Activated T-cell treated with anti-CD3 and anti-CD28 coated beads, Interleukin-2, amount 50 U/mL, for 24 hours (primary cell): ENCODE measurements at places on chromosomes 6 and 20.

- no peaks in the 10 kb centered on the region for H3K36me3 ChIP-seq
- H3K27me3 ChIP-seq: no peaks in the 10 kb centered on the region
- H3K4me3 ChIP-seq: no peak overlapping the region
- H3K4me1 ChIP-seq: no peaks in the 10 kb centered on the region
- DNase-seq: no peak
- no peak overlapping the region for H3K27ac ChIP-seq
Measured at GRCh38 chr20:24668384-24668702, 198.9 kb downstream of the SYNDIG1 start.

- no peak overlapping the region for H3K27ac ChIP-seq
- H3K27me3 ChIP-seq: peaks cover 32% of the 10 kb centered on the region
- DNase-seq: no peak
- no peak overlapping the region for H3K4me3 ChIP-seq
- H3K4me1 ChIP-seq: no peaks in the 10 kb centered on the region
Measured at GRCh38 chr20:49381558-49382493, 100.6 kb downstream of the KCNB1 start.

- no peak overlapping the region for H3K27ac ChIP-seq
- H3K4me1 ChIP-seq: no peaks in the 10 kb centered on the region
- no peak overlapping the region for H3K4me3 ChIP-seq
- no peaks in the 10 kb centered on the region for H3K36me3 ChIP-seq
- no peaks in the 10 kb centered on the region for H3K27me3 ChIP-seq
- no peak for DNase-seq
Measured at GRCh38 chr6:79570129-79571029, 33.1 kb upstream of the LCA5 start.

DNA sequence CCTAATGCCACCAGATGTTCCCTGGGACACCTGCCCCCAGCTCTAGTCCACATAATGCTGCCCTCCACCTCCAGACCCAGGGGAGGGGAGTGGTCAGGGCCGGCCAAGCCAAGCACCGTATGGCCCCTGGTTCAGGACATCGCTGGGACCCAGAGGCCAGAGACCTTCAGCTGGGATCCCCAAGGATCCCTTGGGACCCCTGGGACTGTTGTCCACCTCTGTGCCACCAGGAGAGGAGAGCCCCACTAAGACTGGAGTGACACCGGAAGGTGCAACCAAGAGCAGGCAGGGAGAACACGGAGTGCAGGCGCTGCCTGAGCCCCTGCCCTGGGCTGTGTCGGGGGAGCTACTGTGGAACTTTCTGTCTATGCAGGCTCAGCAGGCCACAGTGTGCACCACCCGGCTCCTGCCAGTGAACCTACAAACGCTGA lies 43.6 kb downstream of the CTCFL start:
- peaks cover 3% of the 10 kb centered on the region for H3K27me3 ChIP-seq
- peak overlapping the region; percentile 25 for H3K4me3 ChIP-seq
- DNase-seq: peak; percentile 46
- peak overlapping the region; percentile 59 for H3K27ac ChIP-seq
- peaks cover 22% of the 10 kb centered on the region for H3K4me1 ChIP-seq
- H3K36me3 ChIP-seq: no peaks in the 10 kb centered on the region

DNA sequence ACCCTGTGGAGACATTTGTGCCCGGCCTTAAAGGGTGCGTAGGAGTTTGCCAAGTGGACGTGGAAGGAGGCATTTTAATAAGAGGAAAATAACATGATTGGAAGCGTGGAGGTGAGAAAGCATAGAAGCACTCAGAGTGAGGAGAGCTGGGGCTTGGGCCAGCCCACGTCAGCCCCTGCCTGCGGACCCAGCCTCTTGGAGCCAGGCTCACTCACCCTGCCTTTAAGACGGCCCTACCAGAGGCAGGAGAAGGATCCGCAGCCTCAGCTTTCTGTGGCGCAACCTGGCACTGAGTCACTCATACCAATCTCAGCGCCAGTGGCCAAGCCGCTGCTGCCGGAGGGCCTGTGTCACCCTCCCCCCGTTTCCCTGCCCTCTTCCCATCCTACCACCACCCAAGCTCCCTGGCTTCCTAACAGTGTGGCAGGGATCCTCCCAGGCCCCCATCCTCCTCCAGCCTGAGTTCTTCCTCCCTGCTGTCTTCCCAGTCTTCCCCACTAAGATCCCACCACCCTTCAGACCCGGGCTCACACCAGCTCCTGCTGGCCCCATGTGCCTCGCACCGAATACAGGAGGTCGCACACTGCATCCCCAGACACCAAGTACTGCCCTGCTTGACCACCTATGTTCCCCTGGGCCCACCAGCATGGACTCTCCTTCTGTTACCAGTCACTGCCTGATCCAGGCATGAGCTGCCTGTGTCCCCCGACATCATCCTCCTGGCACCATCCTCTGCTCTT lies 285.2 kb downstream of the UST start:
- H3K27ac ChIP-seq: peak overlapping the region; percentile 95
- H3K36me3 ChIP-seq: peaks cover 8% of the 10 kb centered on the region
- H3K27me3 ChIP-seq: no peaks in the 10 kb centered on the region

- no peak overlapping the region for H3K4me3 ChIP-seq
- no peak for DNase-seq
- H3K27ac ChIP-seq: no peak overlapping the region
- H3K36me3 ChIP-seq: no peaks in the 10 kb centered on the region
- H3K4me1 ChIP-seq: no peaks in the 10 kb centered on the region
Measured at GRCh38 chr6:113676968-113677367, 180.2 kb upstream of the MARCKS start.

DNA sequence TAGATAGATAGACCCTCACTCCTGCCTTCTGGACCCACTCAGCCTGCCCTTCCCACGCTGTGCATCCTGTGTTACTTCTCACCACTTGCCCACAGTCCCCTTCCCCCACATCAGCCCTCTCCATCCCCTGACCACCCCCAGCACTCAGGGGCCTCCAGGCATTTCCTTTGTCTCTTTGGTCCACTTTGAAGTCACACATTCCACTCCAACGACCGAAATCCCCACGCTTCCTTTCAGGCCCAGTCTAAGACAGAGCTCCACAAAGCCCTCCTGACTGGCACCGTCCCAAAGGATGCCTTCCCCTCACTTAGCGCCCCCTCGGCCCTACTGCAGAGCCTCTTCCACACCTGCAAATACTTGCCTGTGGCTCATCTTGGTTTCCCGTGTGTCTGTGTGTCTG lies 83.8 kb downstream of the FOXF2 start:
- no peak overlapping the region for H3K4me3 ChIP-seq
- no peak overlapping the region for H3K27ac ChIP-seq
- DNase-seq: no peak
- H3K27me3 ChIP-seq: peaks cover 36% of the 10 kb centered on the region
- H3K36me3 ChIP-seq: no peaks in the 10 kb centered on the region

- peak overlapping the region; percentile 85 for H3K27ac ChIP-seq
- H3K4me3 ChIP-seq: peak overlapping the region; percentile 77
- H3K4me1 ChIP-seq: peaks cover 37% of the 10 kb centered on the region
- DNase-seq: no peak
- no peaks in the 10 kb centered on the region for H3K27me3 ChIP-seq
Measured at GRCh38 chr20:59006167-59006863, 739 bp downstream of the CTSZ start.

- H3K27ac ChIP-seq: no peak overlapping the region
- H3K36me3 ChIP-seq: no peaks in the 10 kb centered on the region
- H3K4me1 ChIP-seq: no peaks in the 10 kb centered on the region
- no peaks in the 10 kb centered on the region for H3K27me3 ChIP-seq
Measured at GRCh38 chr20:41983159-41983558, 365.0 kb upstream of the CHD6 start.

DNA sequence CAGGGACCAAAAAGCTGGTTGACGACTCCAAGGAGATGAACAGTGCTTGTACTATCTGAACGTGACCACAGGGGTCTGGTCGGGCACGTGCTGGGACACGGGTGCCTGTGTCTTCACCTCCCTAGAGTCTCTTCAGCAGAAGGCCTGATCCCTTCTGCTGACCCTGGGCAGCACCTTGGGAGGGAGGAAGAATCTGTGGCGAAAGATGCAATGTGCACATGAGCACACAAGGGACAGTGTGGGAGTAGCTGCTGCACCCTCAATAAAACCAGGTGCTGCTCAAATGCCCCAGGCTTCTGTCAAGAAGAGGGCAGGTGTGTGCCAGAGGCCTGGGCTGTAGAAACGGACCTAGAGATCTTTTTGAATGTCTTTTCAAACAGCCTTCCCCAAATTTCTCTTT lies 130.6 kb upstream of the THBS2 start:
- peaks cover 18% of the 10 kb centered on the region for H3K27me3 ChIP-seq
- no peaks in the 10 kb centered on the region for H3K4me1 ChIP-seq
- no peak overlapping the region for H3K4me3 ChIP-seq
- H3K36me3 ChIP-seq: no peaks in the 10 kb centered on the region
- H3K27ac ChIP-seq: no peak overlapping the region
- no peak for DNase-seq

GRCh38 chr20:55882910-55883309 lies 122.4 kb downstream of the CBLN4 start:
- no peak for DNase-seq
- no peak overlapping the region for H3K4me3 ChIP-seq
- no peaks in the 10 kb centered on the region for H3K27me3 ChIP-seq
- no peaks in the 10 kb centered on the region for H3K36me3 ChIP-seq
- H3K27ac ChIP-seq: no peak overlapping the region

- H3K4me3 ChIP-seq: no peak overlapping the region
- no peaks in the 10 kb centered on the region for H3K4me1 ChIP-seq
- H3K27me3 ChIP-seq: peaks cover 4% of the 10 kb centered on the region
- H3K27ac ChIP-seq: no peak overlapping the region
- DNase-seq: no peak
Measured at GRCh38 chr6:136076496-136076895, 173.6 kb downstream of the MTFR2 start.
